ENCODE measurements at places on chromosomes 12 and 14. TPM values are rescaled to one million over a fixed set of nuclear protein-coding genes. Genes with fewer than 3 reads are reported as not detected.
A peak's percentile ranks its signal among the peaks of the same experiment; 100 is the strongest.

GRCh38 chr12:53200458-53201176 is 6.4 kb downstream of the ITGB7 start:
- DNase-seq = no peak

DNA sequence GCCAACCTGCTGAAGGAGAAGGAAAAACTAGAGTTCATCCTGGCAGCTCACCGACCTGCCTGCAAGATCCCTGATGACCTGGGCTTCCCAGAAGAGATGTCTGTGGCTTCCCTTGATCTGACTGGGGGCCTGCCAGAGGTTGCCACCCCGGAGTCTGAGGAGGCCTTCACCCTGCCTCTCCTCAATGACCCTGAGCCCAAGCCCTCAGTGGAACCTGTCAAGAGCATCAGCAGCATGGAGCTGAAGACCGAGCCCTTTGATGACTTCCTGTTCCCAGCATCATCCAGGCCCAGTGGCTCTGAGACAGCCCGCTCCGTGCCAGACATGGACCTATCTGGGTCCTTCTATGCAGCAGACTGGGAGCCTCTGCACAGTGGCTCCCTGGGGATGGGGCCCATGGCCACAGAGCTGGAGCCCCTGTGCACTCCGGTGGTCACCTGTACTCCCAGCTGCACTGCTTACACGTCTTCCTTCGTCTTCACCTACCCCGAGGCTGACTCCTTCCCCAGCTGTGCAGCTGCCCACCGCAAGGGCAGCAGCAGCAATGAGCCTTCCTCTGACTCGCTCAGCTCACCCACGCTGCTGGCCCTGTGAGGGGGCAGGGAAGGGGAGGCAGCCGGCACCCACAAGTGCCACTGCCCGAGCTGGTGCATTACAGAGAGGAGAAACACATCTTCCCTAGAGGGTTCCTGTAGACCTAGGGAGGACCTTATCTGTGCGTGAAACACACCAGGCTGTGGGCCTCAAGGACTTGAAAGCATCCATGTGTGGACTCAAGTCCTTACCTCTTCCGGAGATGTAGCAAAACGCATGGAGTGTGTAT is 2.4 kb downstream of the FOS start:
- peak; percentile 14 for DNase-seq

DNA sequence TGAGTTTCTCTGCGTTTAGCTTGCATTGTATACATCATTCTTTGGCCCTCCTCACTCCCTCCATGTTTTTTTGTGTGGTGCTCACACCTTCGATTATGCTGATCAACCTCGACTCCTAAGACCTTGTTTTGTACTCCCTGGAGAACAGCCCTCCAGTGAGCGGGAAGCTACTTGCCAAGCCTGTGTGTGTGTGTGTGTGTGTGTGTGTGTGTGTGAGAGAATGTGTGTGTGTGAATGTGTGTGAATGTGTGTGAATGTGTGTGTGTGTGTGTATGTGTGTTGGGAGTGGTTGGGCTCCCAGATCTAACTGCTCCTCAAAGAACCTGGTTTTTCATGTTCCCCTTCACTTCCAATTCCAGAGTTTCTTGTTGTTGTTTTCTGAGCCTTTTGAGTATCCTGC is 6.0 kb downstream of the NYNRIN start:
- DNase-seq = no peak

- DNase-seq = no peak
These were observed 3.3 kb upstream of the PLEKHG3 start for GRCh38 chr14:64700894-64701293.

DNA sequence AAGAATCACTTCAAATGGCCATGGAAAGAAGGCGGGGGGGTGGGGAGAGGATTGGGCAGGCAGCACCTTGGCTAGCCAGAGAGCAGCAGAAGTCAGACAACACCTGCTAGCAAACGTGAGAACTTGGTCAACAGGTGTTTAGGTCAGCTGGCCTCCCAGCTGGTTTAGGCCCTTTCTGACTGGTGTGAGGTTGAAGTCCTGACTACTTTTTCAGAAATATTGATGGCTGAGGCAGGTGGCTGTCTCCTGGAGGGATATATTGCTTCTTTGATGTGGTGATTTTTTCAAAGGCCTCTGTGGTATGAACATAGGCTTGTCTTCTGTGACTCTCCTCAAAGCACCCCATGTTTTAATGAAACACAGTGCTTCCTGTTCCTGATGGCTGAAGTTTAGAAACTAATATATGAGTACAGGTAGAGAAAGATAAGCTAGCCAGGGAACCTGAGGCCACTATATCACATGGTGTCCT is 238.2 kb upstream of the SSTR1 start:
- DNase-seq = no peak

Gene CCDC197
- total RNA-seq = not detected

Gene KRT83
- total RNA-seq = not detected

GRCh38 chr12:75503866-75504265 is 7.5 kb downstream of the KRR1 start:
- DNase-seq = no peak

DNA sequence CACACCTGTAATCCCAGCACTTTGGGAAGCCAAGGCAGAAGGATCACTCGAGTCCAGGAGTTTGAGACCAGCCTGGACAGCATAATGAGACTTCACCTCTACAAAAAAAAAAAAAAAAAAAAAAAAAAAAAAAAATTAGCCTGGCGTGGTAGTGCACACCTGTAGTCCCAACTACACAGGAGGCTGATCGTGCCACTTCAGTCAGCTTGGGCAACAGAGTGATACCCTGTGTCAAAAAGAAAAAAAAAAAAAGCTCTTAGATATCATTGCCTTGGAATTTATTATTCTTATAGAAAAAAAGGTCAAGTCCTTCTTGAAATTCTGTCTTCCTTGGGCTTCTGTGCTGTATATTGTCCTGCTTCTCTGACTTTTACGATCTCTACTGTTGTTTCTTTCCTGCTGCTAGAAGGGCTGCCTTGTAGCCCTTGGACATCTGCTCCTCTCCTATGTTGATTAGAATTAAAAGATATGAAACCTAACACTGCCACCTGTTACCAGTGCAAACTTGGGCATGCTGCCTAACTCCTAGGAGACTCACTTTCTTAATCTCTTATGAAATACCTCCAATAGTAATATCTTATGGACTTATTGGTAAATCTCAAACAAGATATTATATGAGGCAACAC is 5.7 kb downstream of the TMEM19 start:
- no peak for DNase-seq

- no peak for DNase-seq
These were observed 60.9 kb downstream of the SOX5 start for GRCh38 chr12:23888396-23889068.

DNA sequence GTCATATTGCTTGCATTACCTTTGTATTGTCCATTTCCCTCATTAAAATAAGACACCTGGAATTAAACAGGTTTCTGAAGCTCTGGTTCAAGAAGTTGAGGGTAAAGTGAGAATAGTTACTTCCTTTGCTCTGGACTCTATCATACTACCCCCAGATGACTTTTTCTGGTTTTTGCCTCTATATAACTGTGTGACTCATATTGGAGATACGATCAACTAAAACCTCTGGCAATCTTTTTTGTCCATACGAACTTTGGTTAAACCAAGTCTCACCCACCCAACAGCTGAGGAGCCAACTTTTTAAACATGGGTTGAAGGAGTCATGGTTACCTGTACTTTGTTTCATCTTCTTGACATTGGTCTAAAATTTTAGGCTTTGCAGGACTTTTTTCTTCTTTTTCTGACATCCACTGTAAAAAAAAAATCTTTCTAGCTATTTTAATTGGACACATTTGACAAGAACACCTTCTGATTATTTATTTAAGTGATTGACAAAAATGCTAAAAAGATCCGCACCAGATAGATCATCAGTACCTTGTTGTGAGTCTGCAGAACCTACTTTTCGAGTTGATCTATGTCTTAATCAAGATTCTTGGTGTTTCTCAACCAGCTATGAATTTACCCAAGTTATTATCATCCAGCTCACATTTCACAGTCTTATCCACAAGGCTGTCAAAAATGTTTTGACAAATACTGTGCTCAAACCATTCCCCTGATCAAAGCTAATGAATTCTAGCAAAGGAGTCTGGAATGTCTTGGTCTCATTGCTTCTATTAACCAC is 166.0 kb downstream of the IPO8 start:
- DNase-seq = no peak

Gene DCAF5
- 39.6 TPM for total RNA-seq

DNA sequence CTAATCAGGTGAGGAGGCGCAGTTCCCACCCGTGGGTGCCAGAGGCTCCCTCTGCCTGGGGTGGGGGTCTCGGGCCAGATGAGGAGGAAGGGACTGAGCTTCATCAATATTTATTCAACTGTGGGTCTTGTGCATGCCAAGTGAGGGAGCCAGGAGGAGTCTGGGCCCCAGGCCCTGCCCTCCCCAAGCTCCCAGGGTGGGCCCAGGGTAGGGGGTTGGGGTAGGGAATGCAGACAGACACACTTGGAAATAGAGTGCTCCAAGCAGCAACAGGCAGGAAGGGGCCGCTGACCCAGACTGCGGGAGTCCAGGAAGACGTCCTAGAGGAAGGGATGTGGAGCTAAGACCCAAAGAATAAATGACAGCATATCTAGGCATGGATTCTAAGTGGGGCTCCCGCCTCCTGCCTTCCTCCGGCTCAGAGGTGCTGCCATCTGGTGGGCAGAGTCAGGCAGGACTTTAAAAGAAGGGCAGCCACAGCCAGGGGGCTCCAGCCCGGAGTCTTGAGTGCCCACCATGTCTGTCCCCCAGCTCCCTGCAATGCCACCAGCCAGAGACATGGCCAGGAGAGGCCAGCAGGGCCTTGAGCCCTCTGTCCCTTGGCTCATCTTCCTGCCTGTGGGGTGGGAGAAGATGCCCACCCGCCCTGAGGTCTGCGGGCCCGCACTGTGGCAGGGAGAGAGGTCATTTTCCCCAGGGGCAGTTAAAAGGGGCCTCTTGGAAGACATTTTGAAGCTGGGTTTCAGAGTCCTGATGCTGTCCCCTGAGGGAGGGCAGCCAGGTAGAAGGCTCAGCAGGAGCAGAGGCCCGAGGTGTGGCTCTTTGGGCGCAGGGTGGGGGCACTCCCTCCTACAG is 70.1 kb downstream of the PHETA1 start:
- DNase-seq = peak; percentile 22

DNA sequence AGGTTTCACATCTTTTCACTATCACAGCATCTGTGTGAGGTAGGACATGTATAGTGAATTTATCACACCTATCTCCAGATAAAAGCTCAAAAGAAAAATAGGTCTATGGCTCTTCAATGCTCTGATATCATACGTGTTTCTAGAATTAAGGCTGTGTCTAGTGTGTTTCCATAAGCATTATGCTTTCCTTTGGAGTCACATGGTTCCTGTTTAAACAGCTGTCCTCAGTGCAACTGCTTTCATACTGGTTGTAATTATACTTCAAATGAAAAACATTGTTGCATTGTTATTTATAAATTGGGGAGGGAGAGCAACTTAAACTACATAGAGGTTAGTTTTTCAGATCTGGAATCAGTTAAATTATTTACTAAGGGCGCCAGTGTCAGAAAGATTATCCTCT is 151.6 kb downstream of the SYT1 start:
- no peak for DNase-seq

DNA sequence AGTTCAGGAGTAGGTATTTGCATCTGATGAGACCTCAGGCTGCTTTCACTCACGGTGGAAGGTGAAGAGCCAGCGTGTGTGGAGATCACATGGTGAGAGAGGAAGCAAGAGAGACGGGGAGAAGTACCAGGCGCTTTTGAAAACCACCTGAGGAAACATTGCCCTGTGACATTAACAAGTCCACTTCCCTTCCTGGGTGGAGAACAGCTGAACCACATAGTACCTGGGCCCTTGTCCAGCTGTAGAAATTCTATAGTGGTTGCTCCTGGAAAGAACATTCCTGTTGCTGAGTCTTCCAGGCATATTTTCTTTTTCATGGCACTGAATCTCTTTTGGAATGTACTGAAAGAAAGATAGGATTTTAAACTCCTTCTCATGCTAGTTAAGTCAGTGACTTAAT is 87.3 kb upstream of the RIN3 start:
- peak; percentile 9 for DNase-seq

Gene FAM222A
- total RNA-seq = 0.50 TPM

Gene C12orf57
- total RNA-seq = 61.3 TPM

Gene PTGER2
- total RNA-seq = 0.49 TPM

DNA sequence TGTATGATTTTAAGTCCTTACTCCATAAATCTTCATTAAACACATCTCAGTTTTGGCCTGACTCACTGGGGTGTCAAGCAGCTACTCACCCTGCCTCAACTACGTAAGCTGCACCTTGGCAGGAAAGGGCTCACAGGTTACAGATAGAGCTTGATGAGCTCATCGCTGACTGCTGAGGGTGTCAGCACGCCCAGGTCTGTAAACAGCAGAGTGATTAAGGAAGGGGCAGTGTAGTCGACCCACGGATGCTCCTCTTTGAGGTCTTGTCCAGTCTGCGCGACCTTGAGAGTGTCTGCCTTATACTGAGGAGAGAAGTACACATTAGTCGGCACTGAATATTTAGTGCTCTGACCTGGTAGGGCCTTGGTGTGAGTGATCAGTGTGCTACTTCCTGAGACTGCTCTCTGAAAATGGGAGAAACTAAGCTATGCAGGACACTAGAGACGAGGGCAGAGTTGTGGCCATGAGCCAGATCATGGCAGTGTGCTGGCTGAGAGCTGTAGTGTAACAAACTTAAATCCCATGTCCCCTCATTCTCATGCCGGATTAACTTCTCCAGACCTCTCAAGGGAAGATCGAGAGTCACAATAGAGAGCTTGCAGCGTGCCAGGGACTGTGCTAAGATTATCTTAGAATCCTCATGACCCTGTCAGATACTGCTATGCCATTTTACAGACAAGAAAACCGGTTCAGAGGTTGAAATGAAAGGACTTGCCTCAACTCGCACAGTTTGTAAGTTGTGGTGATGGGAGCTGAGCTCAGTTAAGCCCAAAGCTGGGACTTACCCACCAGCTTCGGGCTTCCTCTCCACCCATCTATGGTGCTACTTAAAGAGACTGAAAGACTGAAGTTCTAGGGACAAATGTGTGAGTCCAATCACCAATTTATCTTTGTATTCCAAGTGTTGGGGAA is 11.6 kb downstream of the EIF2B1 start:
- DNase-seq = peak; percentile 34

DNA sequence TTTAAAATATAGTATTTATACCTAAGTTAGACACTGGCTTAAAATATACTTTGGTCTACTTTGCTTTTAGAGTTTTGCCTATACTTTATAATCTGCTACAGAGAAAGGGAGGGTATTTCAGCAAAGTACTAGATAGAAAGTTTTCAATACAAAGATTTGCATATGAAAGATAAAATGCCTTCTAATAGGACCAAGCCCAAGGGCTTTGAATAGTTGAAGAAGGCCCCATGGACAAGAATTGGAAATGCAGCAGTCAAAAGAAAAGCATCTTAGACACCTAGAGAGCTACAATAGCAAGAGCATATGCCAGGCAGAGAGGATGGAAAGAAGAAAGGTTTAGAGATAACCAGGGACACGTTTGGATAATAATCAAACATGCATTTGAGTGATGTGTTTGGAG is 83.1 kb upstream of the DNM1L start:
- DNase-seq = no peak

DNA sequence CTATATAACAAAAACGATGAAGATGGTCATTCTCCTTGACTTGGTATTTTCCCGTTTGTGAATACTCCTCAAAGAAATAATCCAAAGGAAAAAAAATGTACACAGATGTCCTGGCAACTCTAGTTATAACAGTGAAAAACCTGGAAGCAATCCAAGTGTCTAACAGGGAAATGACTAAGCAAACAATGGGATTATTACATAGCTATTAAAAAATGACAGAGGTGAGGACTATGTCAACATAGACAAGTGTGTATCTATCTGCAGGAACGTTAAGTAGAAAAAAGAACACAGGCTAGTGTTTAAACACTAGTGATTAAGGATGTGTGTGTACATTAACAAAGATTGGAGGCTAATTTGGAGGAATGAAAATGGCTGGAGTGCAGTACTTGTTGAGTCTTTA is 5.9 kb upstream of the APOLD1 start:
- DNase-seq = peak; percentile 88
